KG1 (cell line): ENCODE measurements at places on chromosomes 5 and 9.

DNA sequence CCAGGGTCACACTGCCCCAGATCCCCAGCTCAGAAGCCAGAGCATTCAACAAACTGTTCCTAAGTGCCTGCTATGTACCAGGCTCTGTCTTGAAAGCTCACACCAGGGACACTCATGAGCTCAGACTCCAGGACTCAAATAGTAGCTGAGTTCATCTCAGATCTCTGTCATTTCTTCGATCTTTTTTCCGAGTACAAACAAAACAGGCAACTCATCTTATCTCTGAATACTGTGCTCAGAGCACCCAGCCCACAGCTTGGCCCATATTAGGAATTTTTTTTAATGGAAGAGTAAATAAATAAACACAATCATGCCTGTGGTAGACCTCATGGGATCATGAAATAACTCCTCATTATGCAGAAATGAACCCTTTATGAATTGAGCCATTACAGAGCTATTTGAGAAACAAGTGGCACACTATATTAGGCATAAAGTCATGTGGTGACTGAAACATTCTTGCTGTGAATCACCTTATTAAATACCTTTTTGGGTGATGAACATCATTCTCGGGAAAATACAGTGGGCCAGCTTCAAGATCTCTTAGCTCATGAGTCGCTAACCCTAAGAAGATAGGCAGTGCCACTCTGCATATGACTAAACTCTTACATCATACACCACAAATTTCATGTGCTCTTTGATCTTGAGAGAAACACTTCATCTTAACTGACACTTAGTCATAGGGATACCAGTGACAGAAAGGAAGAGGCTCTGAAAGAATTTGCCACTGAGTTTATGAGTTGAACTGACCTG lies 9.9 kb downstream of the SH3RF2 start:
- no peak for DNase-seq

GRCh38 chr9:129964901-129965734 lies 77.9 kb downstream of the FNBP1 start:
- DNase-seq = no peak

GRCh38 chr9:124122321-124122720 lies 110.8 kb downstream of the LHX2 start:
- no peak for DNase-seq

DNA sequence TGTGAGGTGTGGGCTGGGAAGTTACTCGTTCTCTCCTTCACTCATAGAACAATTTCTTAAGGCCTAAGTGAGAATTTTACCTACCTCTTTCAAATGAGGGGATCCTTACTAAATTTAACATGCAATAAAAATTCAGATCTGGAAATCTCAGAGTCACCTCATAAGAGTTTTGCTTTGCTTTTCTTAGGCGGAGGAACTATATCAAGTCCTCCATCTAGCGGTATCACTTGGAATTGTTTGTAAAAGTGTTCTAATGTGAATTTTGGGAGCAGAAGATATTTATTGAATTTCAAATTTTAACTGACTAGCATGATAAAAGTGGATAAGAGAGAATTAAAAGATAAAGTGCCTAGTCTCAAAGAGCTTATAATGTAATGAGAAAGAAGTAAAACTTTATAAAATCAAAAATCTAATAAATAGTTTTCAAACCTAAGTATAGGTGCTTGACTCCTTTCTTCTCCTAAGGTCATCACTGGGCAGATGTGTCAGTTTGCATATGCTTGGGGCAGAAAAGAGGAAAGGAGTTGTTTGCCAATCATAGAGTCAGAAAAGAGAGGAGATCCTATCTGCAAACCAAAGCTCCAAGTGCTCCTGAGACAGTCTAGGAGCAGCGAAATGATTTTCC lies 145.7 kb upstream of the DAB2 start:
- peak; percentile 5 for DNase-seq

- no peak for DNase-seq
These were observed 166.4 kb downstream of the CDH6 start for GRCh38 chr5:31359839-31360238.

- no peak for DNase-seq
These were observed 26.3 kb downstream of the PTPA start for GRCh38 chr9:129137292-129138143.

GRCh38 chr5:59666440-59667068 lies 227.0 kb downstream of the PDE4D start:
- DNase-seq = no peak

DNA sequence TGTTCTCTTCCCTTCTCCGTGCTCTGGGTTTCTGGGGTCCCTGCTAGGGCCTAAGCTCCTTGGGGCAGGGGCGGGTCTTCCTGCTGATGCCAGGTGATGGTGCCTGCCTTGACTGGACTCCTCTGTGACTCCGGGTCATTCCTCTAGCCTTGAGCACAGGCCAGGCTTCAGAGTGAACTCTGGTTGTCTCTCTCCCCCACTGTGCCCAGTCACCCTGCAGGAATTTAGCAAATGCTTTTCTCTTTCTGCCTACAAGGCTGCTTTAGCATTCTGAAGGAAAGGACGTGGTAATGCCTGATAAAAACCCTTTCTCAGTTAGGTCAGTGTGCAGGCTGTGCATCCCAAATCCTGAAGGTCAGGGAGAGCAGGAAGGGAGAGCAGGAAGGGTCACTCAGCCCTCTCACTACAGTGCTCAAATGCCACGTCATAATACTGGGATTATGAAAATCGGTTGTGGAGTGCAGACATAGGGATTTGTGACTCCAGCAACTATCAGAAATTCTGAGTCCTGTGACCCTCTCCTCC lies 2.7 kb downstream of the CXCL14 start:
- DNase-seq = no peak
